ENCODE measurements at places on chromosomes 11 and 22. TPM values are rescaled to one million over a fixed set of nuclear protein-coding genes. Genes with fewer than 3 reads are reported as not detected.

Gene CFAP68
- polyA plus RNA-seq = 28.7 TPM

Gene SSH3
- polyA plus RNA-seq = 23.6 TPM

Gene CLCF1
- polyA plus RNA-seq = 2.6 TPM

Gene RASSF10
- polyA plus RNA-seq = 0.99 TPM

Gene FXYD6
- polyA plus RNA-seq = 151 TPM

Gene SAA4
- not detected for polyA plus RNA-seq

Gene DHCR7
- 196 TPM for polyA plus RNA-seq

Gene TTC36
- 0.14 TPM for polyA plus RNA-seq

Gene FOLR2
- not detected for polyA plus RNA-seq

Gene APOL4
- polyA plus RNA-seq = 0.02 TPM

Gene TRIM34
- 5.8 TPM for polyA plus RNA-seq

Gene PTPRCAP
- 9.5 TPM for polyA plus RNA-seq

- no peak overlapping the region for H3K27ac ChIP-seq
- H3K4me1 ChIP-seq = no peaks in the 10 kb centered on the region
- no peaks in the 10 kb centered on the region for H3K27me3 ChIP-seq
- DNase-seq = no peak
- H3K36me3 ChIP-seq = no peaks in the 10 kb centered on the region
These were observed 593.2 kb upstream of the CCDC179 start for GRCh38 chr11:23453522-23453921.

DNA sequence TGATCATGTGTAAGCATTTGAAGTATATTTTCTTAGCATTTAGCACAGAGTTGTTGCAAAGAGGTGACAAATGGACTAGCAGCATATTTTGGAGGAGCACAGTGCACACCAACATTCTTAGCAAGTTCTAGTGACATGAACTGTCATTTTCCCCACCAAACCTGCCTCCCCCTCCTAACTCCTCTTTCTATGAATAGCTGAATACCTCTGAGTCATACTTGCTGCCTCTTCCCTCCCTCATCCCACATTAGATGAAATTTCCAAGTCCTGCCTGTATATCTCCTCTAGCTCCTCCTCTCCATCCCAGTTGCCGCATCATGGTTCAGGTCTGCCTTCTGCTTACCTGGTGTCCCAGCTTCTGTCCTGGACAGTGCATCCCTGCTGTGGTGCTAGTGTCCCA lies 7.2 kb downstream of the OSBP2 start:
- H3K4me3 ChIP-seq = no peak overlapping the region
- no peaks in the 10 kb centered on the region for H3K4me1 ChIP-seq
- no peak for DNase-seq
- no peaks in the 10 kb centered on the region for H3K27me3 ChIP-seq
- no peak overlapping the region for H3K27ac ChIP-seq
- H3K36me3 ChIP-seq = no peaks in the 10 kb centered on the region

DNA sequence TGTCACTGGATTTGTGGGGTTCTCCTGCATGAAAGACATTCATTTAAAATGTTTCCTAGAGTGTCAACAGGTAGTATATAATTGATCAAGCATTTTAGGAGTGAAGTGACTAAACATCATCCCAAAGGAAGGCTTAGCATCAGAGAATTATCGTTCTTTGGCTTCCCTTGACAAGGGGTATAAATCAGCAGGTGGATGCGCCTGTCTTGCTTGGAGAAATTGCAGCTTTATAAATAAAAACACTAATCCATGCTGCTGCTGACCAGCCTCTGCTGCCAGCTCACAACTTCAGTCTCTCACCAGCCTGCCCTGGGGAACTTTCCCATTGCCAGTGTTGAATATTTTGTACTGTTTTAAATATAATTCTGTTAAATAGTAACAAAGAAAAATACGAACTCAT lies 1184.7 kb upstream of the TENM4 start:
- H3K4me1 ChIP-seq = no peaks in the 10 kb centered on the region
- DNase-seq = no peak
- no peak overlapping the region for H3K4me3 ChIP-seq
- no peaks in the 10 kb centered on the region for H3K36me3 ChIP-seq
- no peak overlapping the region for H3K27ac ChIP-seq

GRCh38 chr11:133492895-133493294 lies 39.4 kb downstream of the OPCML start:
- H3K27ac ChIP-seq = no peak overlapping the region
- DNase-seq = no peak
- no peaks in the 10 kb centered on the region for H3K36me3 ChIP-seq
- no peaks in the 10 kb centered on the region for H3K27me3 ChIP-seq

DNA sequence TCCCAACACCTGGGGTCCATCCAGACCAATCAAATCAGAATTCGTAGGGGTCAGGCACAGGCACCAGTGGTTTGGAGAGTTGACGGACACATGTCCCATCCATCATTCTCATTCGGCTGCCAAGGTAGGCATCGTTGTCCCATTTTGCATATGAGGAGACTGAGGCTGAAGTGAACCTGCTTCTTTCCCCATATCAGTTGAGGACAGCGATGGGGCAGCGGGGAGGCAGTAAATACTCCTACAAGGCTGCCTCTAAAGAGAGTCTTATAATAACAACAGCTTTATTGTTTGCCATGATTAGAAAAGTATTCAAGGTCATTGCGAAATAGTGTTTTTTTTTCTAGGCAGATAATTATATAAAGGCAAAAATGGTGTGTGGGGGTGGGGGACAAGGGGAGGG lies 1.6 kb upstream of the BEST1 start:
- no peaks in the 10 kb centered on the region for H3K27me3 ChIP-seq
- no peaks in the 10 kb centered on the region for H3K36me3 ChIP-seq
- DNase-seq = no peak
- H3K4me3 ChIP-seq = no peak overlapping the region
- no peaks in the 10 kb centered on the region for H3K4me1 ChIP-seq
- no peak overlapping the region for H3K27ac ChIP-seq

- DNase-seq = no peak
- no peaks in the 10 kb centered on the region for H3K4me1 ChIP-seq
- H3K36me3 ChIP-seq = no peaks in the 10 kb centered on the region
- H3K4me3 ChIP-seq = no peak overlapping the region
- H3K27me3 ChIP-seq = no peaks in the 10 kb centered on the region
- H3K27ac ChIP-seq = no peak overlapping the region
These were observed 72.7 kb downstream of the SIK2 start for GRCh38 chr11:111674941-111675340.

DNA sequence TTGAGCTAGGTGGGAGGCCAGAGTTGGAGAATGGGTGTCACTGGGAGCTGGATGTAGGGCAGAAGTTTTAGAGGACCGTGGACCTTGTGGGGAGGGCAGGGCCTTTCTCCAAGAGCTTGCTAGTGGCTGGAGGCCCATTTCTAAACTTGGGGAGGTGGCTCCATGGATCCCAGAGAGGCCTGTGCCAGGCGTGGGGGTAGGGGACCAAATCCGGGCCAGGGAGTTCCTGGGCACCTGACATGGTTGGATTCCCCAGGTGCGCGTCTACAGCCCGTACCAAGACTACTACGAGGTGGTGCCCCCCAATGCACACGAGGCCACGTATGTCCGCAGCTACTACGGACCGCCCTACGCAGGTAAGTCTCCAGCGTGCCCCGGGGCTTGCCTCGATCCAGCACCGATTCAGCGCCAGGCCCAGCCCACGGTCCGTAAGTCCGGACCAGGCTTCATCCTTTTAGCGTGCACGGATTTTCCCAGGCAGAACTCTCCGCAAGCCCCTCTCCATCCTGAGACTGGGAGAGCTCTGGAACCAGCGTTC lies 14.2 kb downstream of the PLEKHB1 start:
- H3K36me3 ChIP-seq = no peaks in the 10 kb centered on the region
- peak overlapping the region; percentile 52 for H3K4me3 ChIP-seq
- H3K27ac ChIP-seq = no peak overlapping the region

GRCh38 chr11:92841719-92842118 lies 127.7 kb upstream of the MTNR1B start:
- no peak overlapping the region for H3K27ac ChIP-seq
- DNase-seq = no peak
- H3K4me1 ChIP-seq = peaks cover 9% of the 10 kb centered on the region
- H3K4me3 ChIP-seq = no peak overlapping the region
- H3K36me3 ChIP-seq = no peaks in the 10 kb centered on the region

GRCh38 chr11:126147208-126148111 lies 64.0 kb downstream of the RPUSD4 start:
- H3K27me3 ChIP-seq = no peaks in the 10 kb centered on the region
- DNase-seq = no peak
- 0 out of 2 replicates have a peak overlapping the region, but pooled peaks have one; percentile 30 for H3K4me3 ChIP-seq
- H3K27ac ChIP-seq = no peak overlapping the region
- no peaks in the 10 kb centered on the region for H3K36me3 ChIP-seq
- H3K4me1 ChIP-seq = peaks cover 13% of the 10 kb centered on the region

GRCh38 chr22:38736257-38736570 lies 19.6 kb downstream of the SUN2 start:
- H3K4me3 ChIP-seq = no peak overlapping the region
- H3K27ac ChIP-seq = no peak overlapping the region
- DNase-seq = no peak

GRCh38 chr11:32549611-32550187 lies 33.9 kb upstream of the EIF3M start:
- no peak overlapping the region for H3K27ac ChIP-seq
- H3K27me3 ChIP-seq = no peaks in the 10 kb centered on the region
- no peaks in the 10 kb centered on the region for H3K36me3 ChIP-seq
- H3K4me3 ChIP-seq = no peak overlapping the region
- DNase-seq = no peak

GRCh38 chr11:126468102-126468521 lies 112.6 kb downstream of the ST3GAL4 start:
- H3K4me1 ChIP-seq = no peaks in the 10 kb centered on the region
- H3K36me3 ChIP-seq = no peaks in the 10 kb centered on the region
- no peak for DNase-seq
- no peak overlapping the region for H3K4me3 ChIP-seq
- H3K27ac ChIP-seq = no peak overlapping the region

DNA sequence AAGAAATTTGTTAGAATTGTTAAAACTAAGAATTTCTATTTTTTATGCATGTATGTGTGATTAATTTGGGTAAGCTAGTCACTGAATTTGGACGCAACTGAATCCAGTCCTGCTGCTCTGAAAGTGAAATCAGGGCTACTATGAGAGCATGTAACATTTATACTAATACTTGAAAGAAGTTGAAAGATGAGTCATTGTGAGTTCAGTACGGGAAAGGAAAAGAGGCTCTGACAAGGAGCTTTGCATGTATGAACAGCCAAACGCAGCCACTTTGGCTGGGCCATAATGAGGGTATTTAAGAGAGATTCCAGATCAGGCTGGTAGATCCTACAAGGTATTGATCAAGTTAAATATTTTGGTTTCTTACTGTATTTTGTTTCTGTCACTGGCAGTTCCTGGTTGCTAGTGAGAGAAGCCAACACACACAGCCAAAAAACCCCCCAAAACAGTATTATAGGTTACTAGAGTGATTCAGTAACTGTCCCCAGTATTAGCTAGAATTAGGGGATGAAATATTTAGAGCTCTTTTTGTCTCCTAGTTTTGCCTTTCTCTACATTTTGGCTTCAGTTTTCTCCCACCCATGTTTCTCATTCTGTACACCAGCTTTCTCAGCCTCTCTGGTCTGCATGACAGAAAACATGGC lies 14.1 kb downstream of the AASDHPPT start:
- H3K27me3 ChIP-seq = no peaks in the 10 kb centered on the region
- no peak for DNase-seq
- no peaks in the 10 kb centered on the region for H3K4me1 ChIP-seq
- H3K36me3 ChIP-seq = peaks cover 13% of the 10 kb centered on the region
- no peak overlapping the region for H3K4me3 ChIP-seq
- no peak overlapping the region for H3K27ac ChIP-seq

- H3K4me1 ChIP-seq = no peaks in the 10 kb centered on the region
- DNase-seq = no peak
These were observed 32.3 kb downstream of the ADAMTS15 start for GRCh38 chr11:130480711-130481140.

GRCh38 chr11:131642756-131643531 lies 272.5 kb downstream of the NTM start:
- H3K27me3 ChIP-seq = no peaks in the 10 kb centered on the region
- no peak for DNase-seq
- H3K27ac ChIP-seq = no peak overlapping the region
- peaks cover 27% of the 10 kb centered on the region for H3K4me1 ChIP-seq

DNA sequence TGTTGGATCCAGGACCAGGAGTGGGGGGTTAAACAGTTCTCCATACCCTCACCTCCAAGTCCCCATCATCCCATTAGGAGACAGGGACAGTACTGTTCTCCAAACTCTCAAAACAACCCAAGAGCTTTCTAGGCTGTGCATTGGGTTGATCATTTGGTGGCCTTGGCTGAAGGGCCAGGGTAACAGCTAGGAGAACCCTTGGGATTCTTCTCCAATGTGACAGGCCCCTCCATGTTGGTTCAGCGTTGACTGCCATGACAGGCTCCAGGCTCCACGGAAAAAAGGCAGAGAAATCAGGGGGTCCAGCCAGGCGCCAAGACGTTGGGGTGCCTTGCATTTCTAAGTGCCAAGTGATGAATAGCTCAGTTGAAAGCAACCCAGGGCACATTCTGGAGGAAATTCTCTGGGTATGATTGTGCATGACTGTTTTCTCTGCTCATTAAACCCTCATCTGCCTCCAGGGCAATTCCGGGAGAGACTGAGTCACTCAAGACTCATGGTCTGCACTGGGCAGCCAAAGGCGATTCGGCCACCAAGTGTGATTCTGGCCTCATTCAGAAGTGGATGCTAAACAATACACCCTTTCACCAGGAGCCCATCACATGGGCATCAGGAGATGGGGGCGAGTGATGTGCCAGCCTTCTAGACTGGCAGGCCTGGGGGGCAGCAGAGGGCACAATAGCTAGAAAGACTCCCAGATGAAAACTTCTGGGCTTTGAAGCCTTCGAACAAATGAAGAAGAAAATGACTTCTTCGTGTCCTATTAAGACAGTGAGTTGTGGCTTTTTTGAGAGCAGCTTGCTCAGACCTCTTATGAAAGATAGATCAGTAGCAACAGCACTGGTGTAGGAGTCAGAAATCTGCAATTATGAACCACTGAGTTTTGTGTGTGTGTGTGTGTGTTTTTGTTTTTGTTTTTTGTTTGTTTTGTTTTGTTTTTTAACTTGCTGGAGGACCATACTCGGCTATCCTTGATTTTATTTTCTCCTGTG lies 27.7 kb downstream of the CD44 start:
- no peak overlapping the region for H3K4me3 ChIP-seq
- H3K36me3 ChIP-seq = no peaks in the 10 kb centered on the region
- H3K27me3 ChIP-seq = no peaks in the 10 kb centered on the region
- H3K4me1 ChIP-seq = peaks cover 8% of the 10 kb centered on the region

- peaks cover 2% of the 10 kb centered on the region for H3K4me1 ChIP-seq
- H3K27ac ChIP-seq = no peak overlapping the region
- no peaks in the 10 kb centered on the region for H3K36me3 ChIP-seq
- DNase-seq = no peak
- H3K27me3 ChIP-seq = peaks cover 12% of the 10 kb centered on the region
These were observed 20.9 kb upstream of the KIAA0930 start for GRCh38 chr22:45261407-45262088.

Data from H1 (cell line).